ENCODE measurements at places on chromosomes 1 and 21. TPM values are rescaled to one million over a fixed set of nuclear protein-coding genes. Genes with fewer than 3 reads are reported as not detected.

Gene FLG2
- total RNA-seq: not detected

Gene SRGAP2C
- total RNA-seq: 37.0 TPM

Gene NFASC
- 14.1 TPM for total RNA-seq

Gene FCGR3B
- total RNA-seq: 3.8 TPM

Gene LRRC39
- 1.9 TPM for total RNA-seq

Gene GCSAML
- 0.15 TPM for total RNA-seq

Gene OR6P1
- not detected for total RNA-seq

Gene TPR
- total RNA-seq: 90.9 TPM

Gene CD1D
- total RNA-seq: 2.0 TPM

DNA sequence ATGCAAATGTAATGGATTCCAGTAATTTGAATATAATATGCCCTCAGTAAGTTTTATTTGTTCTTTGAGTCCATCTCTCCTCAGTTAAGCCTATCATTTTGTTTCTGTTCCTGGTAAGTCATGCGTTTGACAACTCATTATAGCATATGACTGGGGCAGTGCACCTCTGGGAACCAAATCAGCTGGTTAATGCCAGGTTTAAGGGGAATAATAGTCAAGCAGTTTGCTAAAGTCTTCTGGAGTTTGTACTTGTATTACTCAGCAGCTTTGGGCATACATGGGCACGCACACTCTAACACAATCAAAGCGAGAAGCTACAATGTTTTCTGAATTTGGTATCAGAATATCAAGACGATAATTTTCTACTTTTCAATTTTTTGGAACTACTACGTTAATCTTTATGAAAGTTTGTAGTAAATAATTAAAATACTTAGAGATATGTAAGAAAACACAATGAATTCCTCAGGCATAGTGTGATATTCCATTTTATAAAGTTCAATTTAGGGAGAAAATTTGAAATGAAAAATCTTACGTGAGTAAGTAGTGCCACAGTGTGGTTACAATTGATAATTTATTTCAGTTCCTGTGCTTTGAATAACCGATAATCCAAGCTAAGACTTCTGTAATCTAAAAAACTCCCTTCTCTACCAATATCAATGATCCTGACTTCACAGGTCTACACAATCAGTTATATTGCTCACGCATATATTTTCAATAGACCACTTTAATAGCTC lies 43.8 kb upstream of the KCTD3 start:
- no peaks in the 10 kb centered on the region for H3K36me3 ChIP-seq
- no peaks in the 10 kb centered on the region for H3K27me3 ChIP-seq
- H3K27ac ChIP-seq: no peak overlapping the region
- H3K4me1 ChIP-seq: no peaks in the 10 kb centered on the region
- no peak overlapping the region for H3K4me3 ChIP-seq
- no peak for DNase-seq

GRCh38 chr1:235077571-235078479 lies 50.8 kb downstream of the TOMM20 start:
- H3K36me3 ChIP-seq: no peaks in the 10 kb centered on the region
- H3K27me3 ChIP-seq: no peaks in the 10 kb centered on the region
- DNase-seq: no peak

DNA sequence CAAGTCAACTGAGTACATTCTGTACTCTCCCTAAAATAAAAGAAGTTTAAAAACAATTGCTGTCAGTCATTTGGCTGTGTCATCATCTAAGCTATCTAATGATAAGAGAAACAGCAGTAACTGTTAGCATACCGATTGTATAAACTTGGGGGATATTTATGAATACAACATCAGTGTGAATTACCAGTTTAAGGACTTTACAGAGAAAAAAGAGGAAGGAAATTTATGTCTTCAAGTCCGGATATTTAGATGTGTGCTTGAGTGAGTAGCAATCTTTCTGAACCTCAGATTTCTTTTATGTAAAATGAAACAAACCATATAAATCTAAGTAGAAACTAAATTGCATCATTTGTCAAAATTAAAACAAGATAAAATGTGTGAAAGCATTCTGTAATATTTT lies 1557.0 kb downstream of the MRPL39 start:
- H3K36me3 ChIP-seq: no peaks in the 10 kb centered on the region
- H3K4me3 ChIP-seq: no peak overlapping the region
- H3K27ac ChIP-seq: no peak overlapping the region
- no peaks in the 10 kb centered on the region for H3K27me3 ChIP-seq
- no peaks in the 10 kb centered on the region for H3K4me1 ChIP-seq

DNA sequence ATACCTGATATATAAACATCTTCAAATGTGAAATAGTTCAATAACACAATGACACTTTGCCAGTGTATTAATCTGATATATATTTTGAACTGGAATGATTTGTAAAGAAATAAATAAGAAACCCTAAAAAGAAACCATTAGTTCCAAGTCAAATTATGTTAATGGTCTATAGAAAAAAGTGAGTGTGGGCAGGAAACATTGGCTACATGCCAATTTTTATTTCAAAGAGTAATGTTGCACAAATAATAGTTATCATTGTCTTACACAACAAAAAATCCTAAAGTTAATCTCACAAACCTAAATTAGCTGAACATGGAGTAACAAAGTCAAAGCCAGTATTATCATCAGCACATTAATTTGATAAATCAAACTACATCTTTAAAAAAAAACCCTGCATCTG lies 37.9 kb upstream of the BATF3 start:
- no peaks in the 10 kb centered on the region for H3K4me1 ChIP-seq
- H3K4me3 ChIP-seq: no peak overlapping the region
- DNase-seq: no peak
- no peak overlapping the region for H3K27ac ChIP-seq

DNA sequence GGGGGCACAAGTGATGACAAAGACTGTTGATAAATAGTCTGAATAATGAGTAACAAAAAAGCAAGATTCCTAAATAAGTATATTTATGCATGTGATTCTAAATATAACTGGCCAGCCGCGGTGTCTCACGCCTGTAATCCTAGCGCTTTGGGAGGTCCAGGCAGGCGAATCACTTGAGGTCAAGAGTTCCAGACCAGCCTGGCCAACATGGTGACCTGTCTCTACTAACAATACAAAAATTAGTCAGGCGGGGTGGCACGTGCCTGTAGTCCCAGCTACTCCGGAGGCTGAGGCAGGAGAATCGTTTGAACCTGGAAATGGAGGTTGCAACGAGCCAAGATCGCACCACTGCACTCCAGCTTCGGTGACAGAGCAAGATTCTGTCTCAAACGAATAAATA lies 161.5 kb downstream of the TOMM20 start:
- no peak overlapping the region for H3K4me3 ChIP-seq
- H3K36me3 ChIP-seq: no peaks in the 10 kb centered on the region
- DNase-seq: no peak
- no peaks in the 10 kb centered on the region for H3K27me3 ChIP-seq
- no peak overlapping the region for H3K27ac ChIP-seq

GRCh38 chr21:16514316-16514715 lies 784.5 kb downstream of the USP25 start:
- no peaks in the 10 kb centered on the region for H3K27me3 ChIP-seq
- no peak overlapping the region for H3K27ac ChIP-seq
- H3K4me1 ChIP-seq: no peaks in the 10 kb centered on the region
- DNase-seq: no peak
- no peak overlapping the region for H3K4me3 ChIP-seq
- H3K36me3 ChIP-seq: no peaks in the 10 kb centered on the region

DNA sequence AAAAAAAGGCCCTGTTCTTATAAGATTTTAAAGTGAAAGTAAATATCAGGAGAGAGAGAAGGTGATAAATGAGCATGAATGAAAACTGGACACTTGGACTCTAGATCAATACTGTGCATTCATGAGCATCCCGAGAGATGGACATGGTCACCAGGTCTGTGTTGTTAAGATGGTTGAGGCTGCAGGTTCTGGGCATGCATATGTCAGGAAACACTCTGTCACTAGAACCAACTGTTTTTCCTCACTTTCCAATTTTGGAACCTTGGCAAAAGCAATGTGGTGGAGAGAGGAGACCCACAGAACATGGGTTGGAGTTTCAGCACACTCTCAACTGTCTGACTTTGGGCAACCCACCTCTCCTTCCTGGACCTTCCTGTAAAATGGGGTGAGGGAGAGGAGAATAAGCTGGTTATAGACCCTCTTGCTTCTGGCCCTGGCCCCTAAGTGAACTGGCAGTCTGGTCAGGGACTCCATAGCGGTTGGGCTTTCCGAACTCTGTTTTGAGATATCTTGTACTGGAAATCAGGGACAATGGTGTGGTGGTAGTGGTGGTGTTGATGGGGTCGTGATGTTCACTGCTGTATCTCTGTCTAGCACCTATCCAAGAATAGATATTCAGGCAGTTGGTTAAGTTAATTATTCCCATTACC lies 4.2 kb downstream of the MAN1C1 start:
- H3K4me3 ChIP-seq: no peak overlapping the region
- no peaks in the 10 kb centered on the region for H3K27me3 ChIP-seq
- no peaks in the 10 kb centered on the region for H3K4me1 ChIP-seq
- no peaks in the 10 kb centered on the region for H3K36me3 ChIP-seq

- H3K27ac ChIP-seq: no peak overlapping the region
- no peaks in the 10 kb centered on the region for H3K4me1 ChIP-seq
- no peaks in the 10 kb centered on the region for H3K27me3 ChIP-seq
- no peak for DNase-seq
Observed at GRCh38 chr1:220487297-220487820, 40.6 kb upstream of the MARK1 start.

- no peaks in the 10 kb centered on the region for H3K27me3 ChIP-seq
- H3K36me3 ChIP-seq: no peaks in the 10 kb centered on the region
- H3K4me1 ChIP-seq: no peaks in the 10 kb centered on the region
- H3K27ac ChIP-seq: peak overlapping the region; percentile 8
- DNase-seq: no peak
Observed at GRCh38 chr1:31712068-31712467, 8.3 kb upstream of the COL16A1 start.

- no peak overlapping the region for H3K4me3 ChIP-seq
- H3K36me3 ChIP-seq: no peaks in the 10 kb centered on the region
Observed at GRCh38 chr1:85501355-85501898, 36.5 kb upstream of the DDAH1 start.

GRCh38 chr1:24926563-24927249 lies 3.4 kb downstream of the RUNX3 start:
- no peaks in the 10 kb centered on the region for H3K4me1 ChIP-seq
- peak overlapping the region; percentile 62 for H3K4me3 ChIP-seq
- no peaks in the 10 kb centered on the region for H3K36me3 ChIP-seq
- H3K27me3 ChIP-seq: peaks cover 58% of the 10 kb centered on the region

DNA sequence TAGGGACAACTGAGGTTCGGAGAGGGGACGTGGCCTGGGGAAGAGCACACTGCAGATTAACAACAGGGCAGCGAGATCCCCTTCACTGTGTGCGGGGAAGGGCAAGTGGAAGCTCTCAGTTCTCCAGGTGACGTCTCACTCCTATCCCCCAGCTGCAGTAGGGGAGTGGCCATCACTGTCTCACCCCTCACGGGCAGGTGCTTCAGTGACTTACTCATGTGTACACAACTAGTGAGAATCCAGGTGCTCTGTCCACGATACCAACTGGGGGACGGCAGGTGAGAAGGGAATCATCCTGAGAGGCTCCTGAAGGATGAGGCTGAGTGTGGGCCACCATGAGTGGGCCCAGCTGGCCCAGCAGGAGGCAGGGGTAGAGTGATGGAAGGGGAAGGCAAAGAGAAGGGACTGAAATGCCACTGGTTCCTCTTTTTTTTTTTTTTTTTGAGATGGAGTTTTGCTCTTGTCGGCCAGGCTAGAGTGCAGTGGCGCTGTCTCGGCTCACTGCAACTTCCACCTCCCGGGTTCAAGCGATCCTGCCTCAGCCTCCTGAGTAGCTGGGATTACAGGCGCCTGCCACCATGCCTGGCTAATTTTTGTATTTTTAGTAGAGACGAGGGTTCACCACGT lies 25.9 kb downstream of the RHBG start:
- DNase-seq: no peak
- no peaks in the 10 kb centered on the region for H3K36me3 ChIP-seq
- no peaks in the 10 kb centered on the region for H3K27me3 ChIP-seq
- no peak overlapping the region for H3K27ac ChIP-seq
- no peak overlapping the region for H3K4me3 ChIP-seq
